ENCODE measurements at places on chromosomes 2 and 18.

DNA sequence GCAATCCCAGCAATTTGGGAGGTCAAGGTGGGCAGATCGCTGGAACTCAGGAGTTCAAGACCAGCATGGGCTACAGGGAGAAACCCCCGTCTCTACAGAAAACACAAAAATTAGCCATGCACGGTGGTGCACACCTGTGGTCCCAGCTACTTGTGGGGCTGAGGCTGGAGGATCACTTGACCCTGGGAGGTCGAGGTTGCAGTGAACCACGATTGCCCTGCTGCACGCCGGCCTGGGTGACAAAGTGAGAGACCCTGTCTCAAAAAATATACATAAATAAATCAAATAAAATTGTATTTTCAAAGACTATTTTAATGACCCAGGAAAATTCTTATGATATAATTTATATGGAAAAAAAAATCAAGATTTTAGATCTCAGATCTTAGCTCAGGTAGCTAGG, 191.5 kb downstream of the ZFP36L2 start:
- DNase-seq, result no peak

DNA sequence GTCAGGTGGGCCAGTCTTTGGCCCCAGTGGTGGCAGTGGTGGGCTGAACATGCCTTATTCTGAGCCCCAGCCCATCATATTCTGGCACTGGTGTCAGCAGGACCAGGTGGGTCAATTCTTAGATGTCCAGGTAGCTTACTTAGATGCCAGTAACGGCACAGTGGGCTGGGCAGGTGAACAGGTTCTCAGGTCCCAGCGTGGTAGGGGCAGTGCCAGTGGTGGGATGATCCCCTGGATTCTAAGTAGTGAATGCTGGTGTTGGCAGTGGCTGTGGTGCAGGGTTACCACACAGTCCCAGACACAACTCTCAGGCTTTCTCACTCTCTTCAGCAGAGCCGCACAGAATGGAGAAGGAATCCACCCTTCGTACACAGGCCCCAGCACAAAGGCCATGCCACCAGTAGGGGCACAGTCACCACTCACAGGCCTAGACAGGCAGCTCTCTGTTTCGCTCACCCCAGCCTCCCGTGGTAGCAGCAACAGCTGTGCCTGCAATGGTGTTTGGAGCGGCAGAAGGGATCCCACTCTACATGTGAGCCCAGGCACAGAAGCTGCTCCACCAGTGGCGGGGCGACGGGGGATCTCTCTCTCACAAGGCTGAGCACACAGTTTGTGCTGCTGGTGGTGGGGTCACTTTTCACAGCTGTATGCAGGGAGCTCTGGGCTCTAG, 97.3 kb downstream of the ANKRD12 start:
- no peak for DNase-seq

GRCh38 chr2:73837847-73838585, 9.3 kb downstream of the STAMBP start:
- DNase-seq, result no peak

- no peak for DNase-seq
Measured at GRCh38 chr2:186064507-186064906, 325.9 kb downstream of the FSIP2 start.

DNA sequence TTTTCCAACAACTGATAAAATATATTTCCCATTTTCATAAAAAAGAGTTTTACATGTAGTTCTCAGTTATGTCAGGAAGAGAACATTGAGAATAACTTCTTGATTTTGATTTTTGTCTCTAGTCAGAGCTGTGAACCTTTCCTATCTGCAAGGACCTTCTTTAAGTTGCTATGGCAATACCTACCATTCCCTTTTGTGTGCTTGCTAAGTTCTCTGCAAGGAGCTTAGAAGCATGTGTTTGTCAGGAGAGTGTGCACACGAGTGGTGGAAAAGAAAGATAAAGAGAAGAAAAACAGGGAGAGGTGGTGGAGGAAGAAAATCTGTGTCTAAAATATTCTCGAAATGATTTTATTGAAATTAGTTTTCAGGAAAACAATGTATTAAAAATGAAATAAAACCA, 140.3 kb upstream of the SLC8A1 start:
- no peak for DNase-seq

DNA sequence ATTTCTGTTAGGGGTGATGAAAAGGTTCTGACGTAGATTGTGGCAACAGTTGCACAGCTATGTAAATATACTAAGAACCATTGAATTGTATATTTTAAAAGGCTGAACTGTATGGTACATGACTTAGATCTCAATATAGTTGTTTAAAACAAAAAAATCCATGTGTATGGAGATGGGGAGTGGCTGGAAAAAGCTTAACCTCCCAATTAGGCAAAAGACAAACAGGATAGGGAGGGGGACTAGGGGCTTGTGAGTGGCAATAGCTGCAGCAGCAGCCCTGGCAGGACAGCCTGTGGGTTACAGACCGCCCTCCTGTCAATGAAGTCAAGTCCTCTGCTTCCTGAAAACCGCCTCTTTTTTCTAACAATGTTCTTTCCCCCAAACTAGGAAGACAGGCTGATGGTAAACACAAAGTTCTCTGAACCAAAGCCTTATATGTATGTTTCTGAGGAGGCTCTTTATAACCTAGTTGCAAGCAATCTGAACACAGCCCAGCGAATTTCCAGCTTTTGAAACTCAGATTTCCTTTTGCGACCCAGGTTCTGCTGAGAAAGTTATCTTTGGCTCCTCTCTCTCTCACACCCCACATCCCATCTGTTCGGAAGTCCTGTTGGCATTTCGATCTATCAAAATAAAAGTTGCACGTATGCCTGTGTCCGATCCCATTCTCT, 10.3 kb downstream of the ATP8B1 start:
- no peak for DNase-seq

DNA sequence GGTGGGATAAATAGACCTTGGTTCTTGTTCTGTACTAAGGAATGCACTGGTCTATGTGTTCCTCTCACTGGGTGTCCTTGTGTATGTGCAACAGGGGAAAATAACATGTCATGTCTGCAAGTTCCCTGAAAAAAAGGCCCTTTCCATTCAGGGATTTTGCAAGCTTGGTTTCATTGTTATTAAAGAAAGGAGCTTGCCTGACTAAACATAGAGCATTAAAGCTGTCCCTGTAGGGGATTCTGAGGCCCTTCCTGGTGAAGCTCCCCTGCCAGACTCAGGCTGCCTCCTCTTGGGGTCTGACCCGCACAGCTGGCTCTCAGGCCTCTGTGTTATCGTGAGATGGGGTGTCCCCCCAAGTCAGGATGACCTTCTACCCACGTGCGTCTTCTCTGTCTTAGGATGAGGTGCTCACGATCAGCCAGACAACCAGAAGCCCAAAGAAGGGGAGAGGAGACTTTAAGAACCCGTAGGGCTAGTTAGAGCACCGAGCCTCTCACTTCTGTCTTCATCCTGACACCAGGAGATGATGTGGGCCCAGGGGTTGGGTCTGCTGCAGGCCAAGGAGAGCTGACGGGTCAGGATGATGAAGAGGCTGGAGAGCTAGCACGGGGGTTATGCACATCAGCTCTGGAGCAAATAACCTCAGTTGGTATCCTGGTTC, 21.2 kb downstream of the CAPG start:
- no peak for DNase-seq

GRCh38 chr2:98502556-98503335, 58.1 kb downstream of the INPP4A start:
- DNase-seq, result no peak

DNA sequence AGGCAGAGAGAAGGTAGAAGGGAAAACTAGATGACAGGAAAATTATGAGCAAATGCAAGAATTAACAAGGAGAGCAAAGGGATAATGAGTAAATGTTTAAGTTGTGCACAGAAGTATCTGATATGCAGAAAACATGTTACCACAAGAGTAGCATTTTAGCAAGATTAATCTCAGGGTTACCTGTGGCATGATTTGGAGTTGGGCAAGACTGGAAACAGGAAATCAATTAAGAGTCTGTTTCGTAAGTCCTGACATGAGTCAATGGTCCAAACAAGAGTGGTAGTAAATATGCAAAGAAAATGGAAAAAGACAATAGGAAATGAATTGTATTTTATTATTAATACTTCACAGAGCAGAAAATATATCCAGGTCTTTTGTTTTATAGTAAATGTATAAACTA, 17.3 kb upstream of the MTX2 start:
- DNase-seq, result no peak

- no peak for DNase-seq
Measured at GRCh38 chr2:211086049-211086448, 529.6 kb downstream of the CPS1 start.

GRCh38 chr18:9066817-9067306, 35.6 kb upstream of the NDUFV2 start:
- no peak for DNase-seq

DNA sequence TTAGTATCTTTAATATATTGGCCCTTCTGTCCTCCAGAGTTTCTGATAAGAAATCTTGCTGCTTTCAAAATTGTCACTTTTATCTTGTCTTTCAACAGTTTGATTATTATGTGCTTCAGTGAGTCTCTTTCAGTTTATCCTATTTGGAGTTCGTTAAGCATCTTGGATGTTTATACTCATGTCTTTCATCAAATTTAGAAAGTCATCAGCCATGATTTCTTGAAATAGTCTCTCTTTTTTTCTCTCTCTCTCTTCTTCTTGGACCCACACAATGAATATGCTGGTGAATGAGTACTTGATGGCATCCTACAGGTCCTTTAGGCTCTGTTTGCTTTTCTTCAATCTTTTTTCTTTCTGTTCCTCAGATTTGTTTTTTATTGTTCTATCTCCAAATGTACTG, 26.9 kb upstream of the KIF5C start:
- no peak for DNase-seq

Data from stimulated activated effector memory CD8-positive, alpha-beta T cell treated with anti-CD3 and anti-CD28 coated beads, Interleukin-12 subunit alpha, Interleukin-12 subunit beta, amount 100 ng/mL, for 72 hours (primary cell).